ENCODE measurements at places on chromosomes 12 and 14.

DNA sequence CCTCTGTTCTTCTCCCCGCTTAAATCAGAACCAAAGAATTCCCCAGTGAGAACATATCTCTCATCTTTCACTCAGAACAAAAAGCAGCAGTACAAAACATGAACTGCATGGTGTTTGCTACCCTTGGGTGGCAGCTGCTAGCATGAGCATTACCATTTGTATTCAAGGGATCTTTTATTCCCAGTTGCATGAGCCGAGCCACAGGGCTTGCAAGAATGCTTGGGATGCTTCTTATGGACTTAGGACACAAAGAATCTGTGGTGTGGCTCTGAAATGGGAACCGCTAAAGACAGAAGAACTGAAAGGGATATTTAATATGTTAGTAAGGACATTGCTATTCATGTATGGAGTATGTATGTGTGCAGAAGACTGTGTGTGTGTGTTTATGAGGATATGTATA lies 190.6 kb downstream of the TMX1 start:
- DNase-seq = no peak

DNA sequence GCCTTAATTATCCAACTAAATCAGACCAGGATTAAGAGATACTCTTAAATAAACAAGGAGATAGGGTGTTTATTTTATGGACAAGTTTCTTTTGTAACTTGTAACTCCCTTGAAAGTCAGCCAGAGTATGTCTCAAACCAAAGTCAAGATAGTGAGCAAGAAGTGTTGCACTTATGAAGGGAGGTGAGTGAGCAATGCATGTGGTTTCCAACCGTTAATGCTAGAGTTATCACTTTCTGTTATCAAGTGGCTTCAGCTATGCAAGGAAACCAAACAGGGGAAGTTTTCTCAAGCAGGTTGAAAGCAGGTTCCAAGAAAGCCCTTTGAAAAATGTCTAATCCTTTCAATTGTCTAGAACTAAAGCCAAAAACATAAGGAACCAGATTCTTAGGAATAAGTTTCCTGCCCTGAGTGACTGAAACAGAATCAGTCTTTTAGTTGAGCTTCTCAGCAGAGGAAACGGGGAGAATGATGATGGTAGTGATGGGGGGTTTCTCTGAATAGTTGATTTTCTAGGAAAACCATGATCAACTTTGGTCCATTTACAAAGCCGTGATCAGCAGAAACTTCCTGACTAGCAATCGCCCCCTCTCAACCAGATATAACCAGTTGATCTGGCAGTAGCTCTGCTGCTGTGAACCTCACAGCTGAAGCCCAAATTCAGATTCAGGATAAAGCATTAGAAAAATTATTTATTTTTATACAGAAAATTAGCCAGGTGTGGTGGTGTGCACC lies 128.4 kb downstream of the DAD1 start:
- no peak for DNase-seq

DNA sequence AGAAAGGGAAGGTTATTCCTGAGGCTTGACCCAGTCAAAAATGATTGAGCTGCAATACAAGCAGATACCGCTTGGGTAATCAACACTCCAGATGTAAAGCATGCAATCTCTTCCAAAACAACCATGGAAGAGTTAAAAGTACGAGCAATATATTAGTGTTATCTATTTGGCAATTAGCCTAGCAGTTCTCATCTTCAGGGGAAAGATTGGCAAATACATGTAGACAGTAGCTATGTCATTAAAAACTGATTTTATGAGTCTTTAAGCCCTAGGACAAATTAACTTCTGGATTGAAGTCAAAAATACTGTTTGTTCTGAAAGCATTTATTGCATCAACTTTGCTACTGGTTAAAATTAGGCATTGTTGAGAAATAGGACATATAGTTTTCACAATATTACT lies 9.3 kb upstream of the GYS2 start:
- DNase-seq = no peak

GRCh38 chr12:9951026-9951675 lies 19.0 kb upstream of the CLEC2A start:
- DNase-seq = no peak

GRCh38 chr14:61381553-61381952 lies 60.2 kb downstream of the PRKCH start:
- DNase-seq = no peak

DNA sequence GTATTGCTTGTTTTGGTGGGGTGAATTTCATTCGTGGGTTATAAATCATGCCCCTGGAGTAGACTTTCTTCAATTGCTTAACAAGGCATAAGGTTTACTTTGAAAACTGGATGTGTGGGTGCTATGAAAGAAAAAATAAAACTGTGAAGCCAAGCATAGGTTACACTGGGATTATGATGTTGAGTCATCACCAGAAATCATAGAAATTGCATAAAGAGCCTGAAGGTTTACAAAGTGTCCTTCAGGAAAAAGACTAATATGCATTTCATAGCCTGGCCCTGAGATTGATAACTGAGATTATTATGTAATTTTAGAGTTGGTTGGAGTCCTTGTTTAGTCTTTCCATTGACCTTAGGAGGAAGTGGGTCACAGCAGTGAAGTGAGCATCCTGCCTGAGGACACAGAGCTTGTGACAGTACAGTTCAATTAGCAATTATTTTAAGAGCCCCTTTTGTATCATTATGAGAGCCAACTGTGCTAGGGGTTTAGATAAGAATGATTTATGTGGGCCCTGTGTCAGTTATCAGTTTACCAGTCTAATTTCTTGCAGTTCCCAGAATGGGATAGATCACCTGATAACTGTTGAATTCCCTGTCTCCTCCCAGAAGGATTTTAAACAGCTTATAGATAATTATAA lies 13.6 kb downstream of the LRRK2 start:
- no peak for DNase-seq

GRCh38 chr12:104175726-104176247 lies 37.8 kb upstream of the NFYB start:
- DNase-seq = no peak

- no peak for DNase-seq
These were observed 32.3 kb upstream of the ATP2B1 start for GRCh38 chr12:89740943-89741342.

DNA sequence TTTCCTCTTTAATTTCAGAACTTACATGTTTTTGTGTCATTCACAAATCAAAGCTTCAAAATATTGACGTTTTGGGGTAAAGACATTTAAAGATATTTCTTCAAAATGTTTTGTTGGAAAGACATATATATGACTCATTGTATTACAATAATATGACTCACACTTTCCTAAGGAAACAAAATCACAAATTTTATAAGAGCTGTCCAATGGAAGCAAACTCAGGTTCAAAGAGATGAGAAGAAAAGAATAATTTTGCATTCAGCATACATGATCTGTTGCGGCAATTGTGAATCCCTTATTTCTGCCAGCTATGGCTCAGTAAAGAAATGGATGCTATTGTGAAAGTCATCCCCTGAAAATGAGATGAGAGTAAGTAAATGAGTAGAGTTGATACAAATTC lies 82.7 kb downstream of the GRIP1 start:
- DNase-seq = no peak
